ENCODE measurements at places on chromosomes 7 and 10.

DNA sequence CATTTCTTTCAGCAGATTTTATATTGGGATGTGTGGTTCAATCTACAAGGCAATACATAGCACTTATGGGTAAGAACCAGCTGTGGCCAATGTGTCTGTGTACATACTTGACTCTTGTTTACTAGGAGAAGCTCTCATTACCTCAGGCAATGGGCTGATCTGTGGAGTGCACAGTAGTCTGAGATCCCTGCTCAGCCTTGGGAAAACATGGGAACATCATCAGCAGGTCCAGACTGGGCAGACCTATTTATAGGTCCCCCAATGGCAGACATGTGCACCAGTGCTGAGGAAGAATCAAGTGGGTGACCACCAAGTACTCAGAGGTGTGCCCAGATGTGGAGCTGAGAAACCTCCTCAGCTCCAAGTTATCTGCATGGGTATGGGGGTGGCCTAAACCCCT, 349.7 kb downstream of the KIF20B start:
- DNase-seq = no peak

- DNase-seq = no peak
These were observed 285.6 kb upstream of the SORCS1 start for GRCh38 chr10:107450056-107450455.

DNA sequence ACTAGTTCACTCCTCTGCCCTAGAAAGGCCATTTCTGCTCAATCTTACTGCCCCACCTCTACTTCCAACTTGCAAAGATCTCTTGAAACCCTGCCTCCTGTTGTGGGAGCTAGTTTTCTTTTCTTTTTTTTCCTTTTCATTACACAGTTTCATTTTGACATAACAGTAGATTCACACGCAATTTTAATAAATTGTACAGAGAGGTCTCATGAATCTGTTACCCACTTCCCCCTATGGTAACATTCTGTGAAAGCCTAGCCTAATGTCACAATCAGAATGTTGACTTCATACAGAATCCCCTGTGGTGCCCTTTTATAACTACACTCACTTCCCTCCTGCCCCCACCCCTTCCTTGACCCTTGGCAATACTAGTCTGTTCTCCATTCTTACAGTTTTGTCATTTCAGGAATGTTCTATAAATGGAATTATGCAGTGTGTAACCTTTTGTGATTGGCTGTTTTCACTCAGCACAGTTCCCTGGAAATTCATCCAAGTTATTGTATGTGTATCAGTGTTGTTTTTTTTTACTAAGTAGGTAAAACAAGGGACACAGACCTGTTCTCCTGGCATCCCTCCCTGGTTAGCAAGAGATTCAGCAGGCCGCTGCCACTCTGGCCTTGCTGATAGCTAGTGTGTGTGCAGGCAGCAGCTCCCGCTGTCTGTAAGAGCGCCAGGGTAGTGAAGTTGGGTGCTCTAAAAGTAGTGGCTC, 21.5 kb downstream of the CHST3 start:
- peak; percentile 96 for DNase-seq

GRCh38 chr7:79968077-79968648, 166.5 kb upstream of the GNAI1 start:
- DNase-seq = no peak

Measured in suppressor macrophage treated with lipopolysaccharide for 4 hours (primary cell).